ENCODE measurements at places on chromosomes 1 and 21.

GRCh38 chr1:183932412-183932811 is 105.1 kb downstream of the COLGALT2 start:
- no peak for DNase-seq

DNA sequence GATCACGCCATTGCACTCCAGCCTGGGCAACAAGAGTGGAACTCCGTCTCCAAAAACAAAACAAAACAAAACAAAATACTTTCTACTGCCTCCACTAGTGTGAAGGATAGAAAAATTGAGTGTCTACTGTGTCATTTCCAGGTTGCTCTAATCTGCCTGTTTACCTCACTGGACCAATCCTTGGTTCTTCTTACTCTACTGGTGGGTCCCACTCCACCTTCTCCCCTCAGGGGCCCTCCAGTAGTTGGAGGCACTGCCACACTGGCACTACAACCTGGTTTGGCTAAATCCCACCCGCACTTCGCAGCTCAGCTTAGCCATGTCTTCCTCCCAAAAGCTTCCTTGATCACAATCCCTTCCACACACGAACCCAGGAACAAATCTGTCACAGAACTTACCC is 2.7 kb downstream of the TAF5L start:
- DNase-seq = no peak

GRCh38 chr1:52112489-52112888 is 29.4 kb upstream of the ZFYVE9 start:
- DNase-seq = no peak

- DNase-seq = peak; percentile 60
These were observed 2.8 kb downstream of the FOXD2 start for GRCh38 chr1:47440599-47441081.

GRCh38 chr21:34589511-34590282 is 25.2 kb downstream of the RCAN1 start:
- no peak for DNase-seq

DNA sequence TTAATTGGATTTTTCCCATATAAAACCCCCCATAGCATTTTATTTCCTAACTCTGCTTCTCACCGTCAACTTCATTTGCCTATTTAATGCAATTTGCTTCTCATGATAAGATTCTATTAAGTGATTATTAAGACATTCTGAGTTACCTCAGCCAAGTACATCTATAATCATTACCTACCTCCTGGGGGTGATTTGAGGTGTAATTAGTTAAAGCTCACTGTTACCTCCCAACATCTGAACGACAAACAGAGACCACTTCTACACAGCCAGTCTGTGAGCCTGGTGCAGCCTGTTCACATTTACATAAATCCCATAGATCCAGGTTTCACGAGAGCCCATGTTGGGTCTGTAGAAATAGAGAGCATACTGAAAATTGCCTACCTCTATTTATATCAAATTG is 65.7 kb upstream of the SSX2IP start:
- DNase-seq = no peak

- peak; percentile 12 for DNase-seq
These were observed 259.0 kb upstream of the FOXD3 start for GRCh38 chr1:63063367-63063766.

- DNase-seq = no peak
These were observed 62.3 kb downstream of the ANGPTL1 start for GRCh38 chr1:178808529-178808928.

DNA sequence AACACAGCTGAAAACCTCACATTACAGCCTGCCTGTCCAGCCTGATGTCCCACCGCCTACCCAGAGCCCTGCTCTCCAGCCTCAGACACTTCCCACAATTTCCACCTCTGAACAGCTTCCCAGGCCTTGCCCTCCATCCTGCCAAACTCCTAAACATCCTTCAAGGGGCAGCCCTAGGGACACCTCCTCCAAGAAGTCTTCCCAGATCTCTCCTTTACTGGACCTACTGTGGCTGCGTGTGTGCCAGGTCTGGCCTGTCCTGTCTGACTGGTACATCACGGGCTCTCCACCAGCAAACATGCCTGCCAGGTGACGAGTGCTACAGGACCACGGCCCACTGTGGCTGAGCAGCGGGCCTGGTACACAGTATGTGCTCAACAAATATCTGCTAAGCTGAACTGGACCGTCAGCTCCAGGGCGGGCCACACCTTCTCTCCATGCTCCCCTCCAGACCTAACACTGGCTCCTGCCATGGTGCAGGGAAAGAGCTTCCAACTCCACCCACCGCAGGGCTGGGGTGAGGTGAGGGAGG is 28.8 kb downstream of the CHD5 start:
- DNase-seq = no peak

DNA sequence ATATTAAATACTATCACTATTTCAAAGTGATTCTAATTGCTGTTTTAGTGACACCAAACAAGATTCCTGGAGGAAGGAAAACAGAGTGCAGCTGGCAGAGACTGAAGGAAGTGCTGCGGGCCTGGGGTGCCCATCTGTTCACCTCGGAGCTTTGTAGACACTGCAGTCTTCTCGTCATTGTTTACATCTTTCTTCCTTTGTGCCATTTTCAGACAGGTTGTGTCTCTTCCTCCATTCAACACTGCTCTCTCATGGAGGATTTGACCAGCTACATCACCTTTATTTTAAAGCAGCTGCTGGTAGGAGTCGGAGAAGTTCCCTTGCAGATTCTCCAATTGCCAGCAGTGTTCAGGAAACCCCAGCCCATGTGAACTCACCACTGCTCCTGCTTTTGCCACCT is 37.3 kb downstream of the ABCA4 start:
- DNase-seq = no peak

GRCh38 chr21:43663033-43663432 is 3.7 kb downstream of the RRP1B start:
- no peak for DNase-seq

- DNase-seq = no peak
These were observed 72.5 kb downstream of the ZNF326 start for GRCh38 chr1:90067194-90067931.

GRCh38 chr1:96116731-96117130 is 604.9 kb upstream of the PTBP2 start:
- no peak for DNase-seq

DNA sequence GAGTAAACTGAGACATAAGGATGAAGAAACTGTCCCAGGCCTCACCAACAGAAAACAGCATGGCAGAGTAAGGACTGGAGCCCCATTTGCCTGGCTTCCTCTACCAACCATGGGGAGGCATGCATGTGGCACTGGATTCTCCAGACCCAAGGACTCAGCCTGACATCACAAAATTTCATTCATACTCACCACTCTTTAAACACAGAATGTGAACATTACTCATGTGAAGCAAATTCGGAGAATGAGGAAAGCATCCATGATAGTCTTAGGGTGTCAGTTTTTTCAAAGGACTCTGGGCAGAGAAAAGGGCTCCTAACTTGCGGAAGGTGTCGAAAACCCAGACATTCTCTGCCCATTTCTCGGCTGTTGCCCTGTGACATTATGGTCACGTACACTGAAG is 83.9 kb downstream of the PCNX2 start:
- DNase-seq = no peak

DNA sequence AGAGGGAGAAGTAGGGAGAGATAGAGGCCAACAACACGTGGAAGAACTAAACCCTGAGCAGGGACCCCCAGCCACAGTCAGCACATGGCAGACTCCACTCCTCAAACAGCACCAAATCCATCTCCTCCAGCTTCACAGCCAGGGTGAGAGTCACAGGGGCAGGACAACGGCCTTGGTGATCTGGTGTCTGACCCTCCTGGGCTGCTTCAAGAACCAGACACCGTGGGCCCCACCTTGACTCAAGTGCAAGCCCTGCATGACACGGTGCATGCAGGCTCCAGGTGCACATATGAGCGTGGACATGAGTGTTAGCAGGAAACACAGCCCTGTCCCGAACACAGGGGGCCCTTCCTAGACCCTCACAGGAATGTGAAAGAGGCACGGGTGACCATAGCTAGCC is 21.9 kb downstream of the S100A7 start:
- no peak for DNase-seq

- no peak for DNase-seq
These were observed 2.9 kb downstream of the ABCA4 start for GRCh38 chr1:94118013-94118412.

DNA sequence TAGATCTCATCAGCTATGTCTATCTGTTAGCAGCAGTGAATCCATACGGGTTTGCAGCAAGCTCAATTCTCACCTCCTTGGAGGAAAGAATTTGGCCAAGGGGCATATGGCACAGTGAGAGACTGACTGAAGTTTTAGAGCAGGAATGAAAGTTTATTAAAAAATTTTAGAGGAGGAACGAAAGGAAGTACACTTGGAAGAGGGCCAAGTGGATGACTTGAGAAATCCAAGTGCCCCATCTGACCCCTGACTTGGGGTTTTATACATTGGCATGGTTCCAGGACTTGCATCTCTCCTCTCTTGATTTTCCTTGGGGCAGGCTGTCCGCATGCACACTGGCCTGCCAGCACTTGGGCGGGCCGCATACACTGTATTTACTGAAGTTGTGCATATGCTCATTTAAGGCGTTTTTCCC is 9.2 kb upstream of the OSBPL9 start:
- peak; percentile 55 for DNase-seq

DNA sequence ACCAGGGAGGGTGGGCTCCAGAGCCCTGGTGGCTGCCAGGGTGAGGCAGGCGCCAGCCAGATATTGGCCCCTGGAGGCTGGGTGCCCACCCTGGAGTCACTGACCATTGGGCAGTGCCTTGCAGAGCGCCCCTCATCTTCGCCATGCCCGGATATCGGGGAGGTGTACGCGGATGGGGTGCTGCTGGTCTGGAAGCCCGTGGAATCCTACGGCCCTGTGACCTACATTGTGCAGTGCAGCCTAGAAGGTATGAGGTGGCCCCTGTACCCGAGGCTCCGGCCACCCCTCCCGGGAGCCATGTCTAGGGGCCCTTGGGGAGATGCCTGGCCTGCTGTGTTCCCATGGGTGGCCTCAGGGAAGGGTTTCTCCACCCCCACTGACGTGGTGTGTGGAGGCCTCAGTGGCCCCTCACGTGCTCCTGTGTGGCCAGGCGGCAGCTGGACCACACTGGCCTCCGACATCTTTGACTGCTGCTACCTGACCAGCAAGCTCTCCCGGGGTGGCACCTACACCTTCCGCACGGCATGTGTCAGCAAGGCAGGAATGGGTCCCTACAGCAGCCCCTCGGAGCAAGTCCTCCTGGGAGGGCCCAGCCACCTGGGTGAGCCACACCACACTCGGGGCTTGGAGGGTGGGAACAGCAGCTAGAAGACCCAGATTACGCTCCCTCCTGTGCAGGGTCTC is 30.9 kb downstream of the TRIM11 start:
- no peak for DNase-seq

DNA sequence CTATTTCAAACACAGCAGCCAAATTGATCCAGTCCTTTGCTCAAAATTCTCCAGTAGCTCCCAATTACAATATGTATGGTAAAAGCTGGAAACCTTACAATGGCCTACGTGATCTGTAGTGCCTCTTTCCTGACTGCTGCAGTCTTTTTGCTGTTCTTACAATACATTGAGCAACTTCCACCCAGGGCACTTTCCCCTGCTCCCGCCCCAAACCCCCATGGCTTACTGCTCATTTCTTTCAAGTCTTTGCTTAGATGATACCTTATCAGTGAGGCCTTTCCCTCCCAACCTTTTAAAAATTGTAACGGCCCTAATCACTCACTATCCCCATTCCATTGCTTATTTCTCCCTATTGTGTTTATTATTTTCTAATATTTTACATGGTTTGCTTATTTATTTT is 43.9 kb upstream of the APOBEC4 start:
- peak; percentile 5 for DNase-seq

DNA sequence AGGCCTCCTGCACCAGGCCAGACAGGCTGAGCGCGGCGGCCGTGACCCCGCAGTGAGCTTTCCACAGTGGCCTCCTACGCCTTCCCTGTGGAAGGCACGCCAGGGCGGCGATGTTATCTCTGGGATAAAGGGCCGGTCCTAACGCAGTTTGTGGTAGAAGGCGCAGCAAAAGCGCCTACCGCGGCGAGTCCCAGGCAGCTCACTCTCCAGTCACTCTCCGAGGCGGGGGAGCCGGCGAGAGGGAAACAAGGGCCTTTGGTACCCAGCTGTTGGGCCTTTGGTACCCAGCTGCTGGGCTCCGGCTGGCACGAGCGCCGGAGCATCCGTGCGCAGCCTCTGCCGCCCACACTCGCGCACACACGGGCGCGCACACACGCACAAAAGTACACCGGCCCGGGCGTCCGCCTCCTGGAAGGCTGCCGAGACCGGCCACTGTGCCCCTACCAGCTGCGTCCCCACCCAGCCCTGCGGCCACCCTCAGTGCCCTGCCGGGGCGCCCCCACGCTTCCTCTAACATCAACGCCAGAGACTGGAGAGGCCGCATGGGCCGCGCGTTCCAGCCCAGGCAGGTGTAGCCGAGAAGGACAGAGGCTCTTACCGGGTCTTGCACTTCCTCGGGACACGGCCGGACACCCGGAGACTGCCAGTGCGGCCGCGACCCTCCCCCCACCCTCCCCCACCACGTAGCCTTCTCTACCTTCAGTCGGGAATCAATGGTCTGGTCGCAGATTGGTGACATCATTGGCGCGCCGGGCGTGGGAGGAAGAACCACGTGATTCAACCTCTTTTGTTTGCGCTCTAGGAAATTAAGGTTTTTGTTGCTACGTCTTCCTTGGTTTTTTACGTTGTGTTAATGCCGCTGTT is 19.5 kb upstream of the ADAR start:
- DNase-seq = peak; percentile 96

- DNase-seq = no peak
These were observed 254.8 kb upstream of the VAMP3 start for GRCh38 chr1:7516341-7516740.

DNA sequence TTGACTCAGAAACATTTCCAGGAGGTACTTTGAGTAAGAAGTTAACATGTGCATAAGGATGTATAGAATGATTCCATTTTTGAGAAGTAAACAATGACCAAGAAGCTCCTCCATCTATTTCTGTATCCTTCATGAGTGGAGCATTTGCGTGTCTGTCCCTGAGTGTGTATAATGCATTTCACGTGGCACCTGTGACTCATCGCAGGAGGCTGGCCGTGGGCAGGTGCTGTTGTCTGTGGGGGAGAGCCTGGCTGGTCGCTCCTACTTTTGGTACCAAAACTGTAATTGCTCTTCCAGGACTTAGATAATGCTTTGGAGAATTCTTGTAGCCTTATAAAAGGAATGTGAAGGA is 16.5 kb downstream of the SLC37A1 start:
- DNase-seq = no peak

DNA sequence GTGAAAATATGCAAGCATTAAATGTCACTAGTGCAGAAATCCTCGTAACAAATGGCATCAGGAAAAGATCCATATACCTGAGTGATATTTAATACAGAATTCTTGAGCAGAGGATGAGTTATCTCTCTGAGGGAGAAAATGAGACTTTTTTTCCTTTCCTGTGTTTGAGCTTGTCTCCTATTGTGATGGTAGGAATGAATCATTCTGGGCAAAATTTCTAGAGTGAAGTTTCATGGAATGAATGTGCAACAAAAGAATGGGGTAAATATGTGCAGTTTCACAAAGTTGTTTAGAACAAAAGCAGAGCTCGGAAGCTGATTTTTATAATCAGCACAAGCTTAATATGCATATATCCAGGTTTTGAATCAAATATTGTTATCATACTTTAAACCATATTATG is 4.6 kb downstream of the CTPS1 start:
- DNase-seq = no peak

DNA sequence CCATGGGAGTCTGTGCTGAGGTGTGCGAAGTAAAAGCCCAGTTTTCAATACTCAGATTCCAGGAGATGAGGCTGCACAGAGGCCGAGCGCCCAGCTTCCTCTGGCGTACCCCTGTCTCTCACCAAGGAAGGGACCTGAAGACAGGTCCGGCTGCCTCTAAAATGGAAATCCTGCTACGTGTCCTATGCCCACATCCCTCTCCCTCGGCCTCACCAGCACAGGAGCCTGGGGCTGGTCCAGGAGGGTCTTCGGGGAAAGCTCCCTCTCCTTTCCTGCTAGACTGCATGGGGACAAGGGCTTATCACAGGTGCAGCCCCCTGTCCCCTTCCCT is 392 bp downstream of the MRPL55 start:
- no peak for DNase-seq

Measured in OCI-M1 (cell line).